ENCODE measurements at places on chromosomes 7 and 10. TPM values are rescaled to one million over a fixed set of nuclear protein-coding genes. Genes with fewer than 3 reads are reported as not detected.

- no peak overlapping the region for H3K27ac ChIP-seq
- H3K4me3 ChIP-seq, result no peak overlapping the region
- DNase-seq, result no peak
These were observed 188.0 kb upstream of the TCERG1L start for GRCh38 chr10:131499566-131499965.

DNA sequence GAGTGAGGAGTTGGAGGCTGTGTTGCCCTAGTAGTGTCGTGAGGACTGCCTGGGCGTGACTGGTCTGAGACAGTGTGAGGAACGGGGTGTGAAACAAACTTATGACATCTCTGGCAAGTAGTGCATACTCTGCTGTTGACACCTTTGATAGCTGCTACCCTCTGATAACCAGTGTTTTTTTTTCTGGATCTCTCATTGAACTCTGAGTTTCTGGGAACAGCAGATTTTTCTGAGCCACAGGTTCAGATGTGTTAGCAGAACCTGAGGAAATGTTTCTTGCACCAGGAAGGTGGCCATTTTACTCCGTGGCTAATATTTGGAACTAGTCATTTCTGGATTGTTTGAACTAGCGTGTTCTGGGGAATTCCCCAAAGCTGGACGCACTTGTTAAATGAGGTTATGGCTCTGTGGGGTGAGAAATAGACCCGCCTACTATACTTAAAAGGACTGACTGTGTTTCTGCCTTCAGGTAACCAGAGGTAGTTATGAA is 52.9 kb downstream of the AUTS2 start:
- no peaks in the 10 kb centered on the region for H3K36me3 ChIP-seq
- H3K4me3 ChIP-seq, result no peak overlapping the region
- no peaks in the 10 kb centered on the region for H3K27me3 ChIP-seq
- no peak for DNase-seq

GRCh38 chr7:95590387-95591248 is 5.7 kb downstream of the PDK4 start:
- DNase-seq, result peak; percentile 7
- no peaks in the 10 kb centered on the region for H3K36me3 ChIP-seq
- H3K4me3 ChIP-seq, result no peak overlapping the region
- H3K27ac ChIP-seq, result peak overlapping the region; percentile 71

DNA sequence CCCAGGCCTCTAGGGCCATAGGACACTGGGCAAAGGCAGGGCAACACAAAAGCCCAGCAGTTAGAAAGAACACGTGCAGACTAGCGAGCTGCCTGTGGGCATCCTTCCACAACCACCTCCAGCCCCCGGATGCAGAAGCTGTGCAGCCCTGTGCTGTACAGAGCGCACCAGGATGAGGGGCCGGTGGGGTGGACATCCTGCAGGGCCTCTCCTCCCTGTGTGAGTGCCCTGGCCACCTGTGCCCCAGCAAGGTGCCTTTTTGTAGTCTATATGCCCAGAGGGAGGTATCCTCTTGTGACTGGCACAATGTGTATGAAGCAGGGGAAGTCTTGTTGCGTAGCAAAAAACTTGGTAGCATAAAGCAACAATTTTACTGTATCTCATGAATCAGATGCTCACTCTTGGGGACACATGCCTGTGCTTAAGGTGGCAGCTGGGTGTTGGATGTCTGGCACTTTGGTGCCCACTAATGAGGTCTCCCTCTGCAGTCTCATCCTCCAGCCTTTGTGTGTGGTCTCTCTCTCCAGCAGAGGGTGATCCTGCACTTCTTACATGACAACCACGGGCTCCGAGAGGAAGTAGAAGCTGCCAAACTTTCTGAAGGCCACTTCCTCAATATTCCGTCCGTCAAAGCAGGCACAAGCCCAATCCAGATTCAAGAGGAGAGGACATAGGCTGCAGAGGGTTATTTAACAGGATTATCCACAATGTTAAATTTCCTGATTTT is 8.7 kb downstream of the NCAPG2 start:
- H3K27me3 ChIP-seq, result no peaks in the 10 kb centered on the region
- H3K27ac ChIP-seq, result peak overlapping the region; percentile 5
- DNase-seq, result no peak
- H3K36me3 ChIP-seq, result no peaks in the 10 kb centered on the region
- no peak overlapping the region for H3K4me3 ChIP-seq

DNA sequence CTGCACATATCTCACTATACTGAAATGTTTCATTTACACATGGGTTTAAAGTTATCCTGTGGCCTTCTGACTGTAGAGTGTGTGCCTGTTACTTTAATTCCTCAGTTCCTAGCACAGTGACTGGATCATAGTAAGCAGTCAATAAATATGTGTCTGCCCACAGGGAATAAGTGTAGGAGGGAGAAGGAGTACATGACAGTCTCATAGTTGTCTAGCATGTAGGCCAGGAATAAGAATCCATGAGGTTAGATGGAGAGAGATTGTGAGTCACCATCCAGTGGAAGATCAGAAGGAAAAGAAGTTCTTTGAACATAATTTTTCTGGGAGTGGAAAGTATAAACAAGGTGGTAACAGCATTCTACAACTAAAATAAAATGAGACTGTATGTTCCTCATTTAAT is 36.6 kb upstream of the SEMA3A start:
- H3K36me3 ChIP-seq, result no peaks in the 10 kb centered on the region
- no peak for DNase-seq
- H3K27me3 ChIP-seq, result no peaks in the 10 kb centered on the region

GRCh38 chr10:96496281-96496925 is 17.3 kb downstream of the TLL2 start:
- no peaks in the 10 kb centered on the region for H3K4me1 ChIP-seq
- H3K27me3 ChIP-seq, result no peaks in the 10 kb centered on the region
- no peak for DNase-seq

- no peak for DNase-seq
- no peak overlapping the region for H3K4me3 ChIP-seq
- no peaks in the 10 kb centered on the region for H3K36me3 ChIP-seq
- H3K27me3 ChIP-seq, result no peaks in the 10 kb centered on the region
- no peaks in the 10 kb centered on the region for H3K4me1 ChIP-seq
- no peak overlapping the region for H3K27ac ChIP-seq
These were observed 4.1 kb upstream of the LRRC17 start for GRCh38 chr7:102908676-102909075.

GRCh38 chr10:108556186-108556585 is 1367.1 kb downstream of the XPNPEP1 start:
- H3K4me1 ChIP-seq, result no peaks in the 10 kb centered on the region
- H3K4me3 ChIP-seq, result no peak overlapping the region
- no peaks in the 10 kb centered on the region for H3K36me3 ChIP-seq
- no peaks in the 10 kb centered on the region for H3K27me3 ChIP-seq
- DNase-seq, result no peak

GRCh38 chr7:27586825-27587224 is 75.9 kb downstream of the HIBADH start:
- H3K27ac ChIP-seq, result no peak overlapping the region
- H3K4me3 ChIP-seq, result no peak overlapping the region
- no peaks in the 10 kb centered on the region for H3K27me3 ChIP-seq

DNA sequence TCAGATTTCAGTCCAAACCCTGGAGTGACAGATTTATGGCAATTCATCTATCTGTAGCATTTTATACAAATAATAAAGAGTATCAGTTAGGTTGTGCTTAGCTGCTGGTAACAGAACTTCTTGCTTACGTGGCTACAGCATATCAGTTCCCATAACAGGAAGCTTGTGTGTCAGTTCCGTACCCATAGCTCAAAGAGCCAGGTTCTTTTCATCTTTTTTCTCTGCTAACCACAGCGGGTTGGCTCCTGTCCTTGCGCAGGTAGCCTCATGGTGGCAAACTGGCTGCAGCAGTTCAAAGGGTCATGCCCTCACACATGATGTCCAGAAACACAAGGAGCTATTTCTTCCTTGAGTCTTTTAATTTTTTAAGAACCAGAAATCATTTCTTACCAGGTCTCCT is 1041.8 kb downstream of the GATA3 start:
- H3K27ac ChIP-seq, result no peak overlapping the region
- DNase-seq, result no peak
- H3K36me3 ChIP-seq, result no peaks in the 10 kb centered on the region
- H3K27me3 ChIP-seq, result no peaks in the 10 kb centered on the region

- H3K27ac ChIP-seq, result no peak overlapping the region
- no peaks in the 10 kb centered on the region for H3K36me3 ChIP-seq
- DNase-seq, result no peak
- no peak overlapping the region for H3K4me3 ChIP-seq
These were observed 129.1 kb downstream of the SND1 start for GRCh38 chr7:127781081-127781480.

GRCh38 chr7:977326-978048 is 2.1 kb upstream of the COX19 start:
- H3K27ac ChIP-seq, result peak overlapping the region; percentile 93
- no peak overlapping the region for H3K4me3 ChIP-seq
- H3K27me3 ChIP-seq, result no peaks in the 10 kb centered on the region
- H3K36me3 ChIP-seq, result no peaks in the 10 kb centered on the region
- peaks cover 43% of the 10 kb centered on the region for H3K4me1 ChIP-seq

- no peak overlapping the region for H3K27ac ChIP-seq
- H3K4me1 ChIP-seq, result peaks cover 10% of the 10 kb centered on the region
- H3K27me3 ChIP-seq, result no peaks in the 10 kb centered on the region
- no peak for DNase-seq
- H3K36me3 ChIP-seq, result no peaks in the 10 kb centered on the region
These were observed 9.7 kb upstream of the MPP7 start for GRCh38 chr10:28312572-28312971.

DNA sequence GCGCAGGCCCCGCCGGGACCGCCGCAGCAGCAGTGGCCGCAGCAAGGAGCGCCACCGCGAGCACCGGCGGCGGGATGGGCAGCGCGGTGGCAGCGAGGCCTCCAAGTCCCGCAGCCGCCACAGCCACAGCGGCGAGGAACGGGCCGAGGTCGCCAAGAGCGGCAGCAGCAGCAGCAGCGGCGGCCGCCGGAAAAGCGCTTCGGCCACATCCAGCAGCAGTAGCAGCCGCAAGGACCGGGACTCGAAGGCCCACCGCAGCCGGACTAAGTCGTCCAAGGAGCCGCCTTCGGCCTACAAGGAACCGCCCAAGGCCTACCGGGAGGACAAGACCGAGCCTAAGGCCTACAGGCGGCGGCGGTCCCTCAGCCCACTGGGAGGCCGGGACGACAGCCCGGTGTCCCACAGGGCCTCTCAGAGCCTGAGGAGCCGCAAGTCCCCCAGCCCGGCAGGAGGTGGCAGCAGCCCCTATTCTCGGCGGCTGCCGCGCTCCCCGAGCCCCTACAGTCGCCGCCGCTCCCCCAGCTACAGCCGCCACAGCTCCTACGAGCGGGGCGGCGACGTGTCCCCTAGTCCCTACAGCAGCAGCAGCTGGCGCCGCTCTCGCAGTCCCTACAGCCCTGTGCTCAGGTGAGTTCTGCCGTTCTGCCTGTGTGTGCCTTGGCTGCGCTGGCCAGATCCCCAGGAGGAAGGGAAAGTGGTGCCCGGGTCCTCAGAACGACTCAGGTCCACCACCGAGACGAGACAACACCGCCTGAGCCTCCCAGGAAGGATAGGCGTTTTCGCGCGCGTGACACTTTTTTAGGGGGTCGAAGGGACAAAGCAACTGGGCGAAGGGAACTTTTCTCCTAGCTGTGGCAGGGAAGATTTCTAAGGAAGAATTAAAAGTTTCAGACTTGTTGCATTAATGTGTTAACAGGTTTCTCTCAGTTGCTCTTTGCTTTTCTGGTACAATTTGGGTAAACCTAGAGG is 1.5 kb downstream of the CDK13 start:
- no peaks in the 10 kb centered on the region for H3K36me3 ChIP-seq
- DNase-seq, result peak; percentile 75
- no peaks in the 10 kb centered on the region for H3K27me3 ChIP-seq
- H3K4me1 ChIP-seq, result peaks cover 30% of the 10 kb centered on the region
- H3K4me3 ChIP-seq, result peak overlapping the region; percentile 93
- H3K27ac ChIP-seq, result peak overlapping the region; percentile 99

DNA sequence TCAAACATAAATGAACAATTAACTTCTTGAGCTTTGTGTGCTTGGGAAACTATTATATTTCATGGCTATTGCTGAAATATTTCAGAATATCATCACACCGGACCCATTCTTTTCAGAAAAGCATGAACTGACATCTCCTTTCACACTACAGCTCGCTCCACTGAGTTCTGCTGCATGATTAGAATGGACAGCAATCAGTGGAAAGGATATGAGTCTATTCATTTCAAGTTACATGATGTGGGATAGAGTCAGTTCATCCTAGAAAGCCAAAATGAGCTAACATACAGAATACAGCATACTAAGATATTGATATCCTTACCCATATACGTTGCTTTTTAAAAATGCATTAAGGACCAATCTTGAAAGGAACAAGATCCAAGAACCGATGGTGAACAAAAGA is 1.1 kb upstream of the FAM53B start:
- H3K4me1 ChIP-seq, result peaks cover 12% of the 10 kb centered on the region
- H3K27ac ChIP-seq, result peak overlapping the region; percentile 60
- no peak overlapping the region for H3K4me3 ChIP-seq
- no peak for DNase-seq
- no peaks in the 10 kb centered on the region for H3K36me3 ChIP-seq
- H3K27me3 ChIP-seq, result no peaks in the 10 kb centered on the region

- H3K27ac ChIP-seq, result no peak overlapping the region
- H3K36me3 ChIP-seq, result no peaks in the 10 kb centered on the region
- H3K27me3 ChIP-seq, result no peaks in the 10 kb centered on the region
These were observed 16.2 kb upstream of the GIMAP8 start for GRCh38 chr7:150434240-150434639.

- H3K4me1 ChIP-seq, result no peaks in the 10 kb centered on the region
- DNase-seq, result no peak
- no peaks in the 10 kb centered on the region for H3K27me3 ChIP-seq
These were observed 863.4 kb downstream of the SORCS1 start for GRCh38 chr10:106301146-106301545.

DNA sequence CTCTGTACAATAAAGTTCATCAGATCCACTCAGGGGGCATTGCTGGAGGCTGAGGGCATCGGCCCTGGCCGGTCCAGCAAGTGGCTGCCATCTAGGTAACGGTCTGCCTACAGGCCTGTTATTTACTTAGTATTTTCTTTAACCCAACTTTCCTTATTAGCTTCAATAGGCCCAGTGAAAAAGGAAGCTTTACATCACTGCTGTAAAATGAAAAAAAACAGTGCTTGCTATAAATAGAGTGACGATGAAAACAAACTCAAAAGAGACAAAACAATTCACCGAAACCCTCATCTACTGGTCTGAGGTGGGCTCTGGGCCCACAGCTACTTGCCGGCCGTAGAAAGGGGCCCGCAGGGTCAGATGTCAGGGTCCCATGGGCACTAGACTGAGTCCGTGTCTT is 192.5 kb downstream of the ELFN1 start:
- no peak overlapping the region for H3K4me3 ChIP-seq
- H3K27ac ChIP-seq, result no peak overlapping the region
- no peaks in the 10 kb centered on the region for H3K4me1 ChIP-seq

- H3K27me3 ChIP-seq, result no peaks in the 10 kb centered on the region
- DNase-seq, result no peak
- H3K36me3 ChIP-seq, result no peaks in the 10 kb centered on the region
These were observed 897.0 kb upstream of the CELF2 start for GRCh38 chr10:10120671-10121070.

Gene OR6B1
- not detected for total RNA-seq

Gene NKX1-2
- total RNA-seq, result not detected

Gene KIF20B
- total RNA-seq, result 1.9 TPM

Gene MKX
- total RNA-seq, result 3.9 TPM

Gene IL6
- 0.22 TPM for total RNA-seq

Gene UNCX
- not detected for total RNA-seq

Gene PDE6C
- total RNA-seq, result not detected

Gene PVRIG
- not detected for total RNA-seq

Gene SRRM3
- 4.6 TPM for total RNA-seq

Gene GRID2IP
- 0.47 TPM for total RNA-seq

Gene PODXL
- 51.6 TPM for total RNA-seq

Gene FAM20C
- total RNA-seq, result 9.8 TPM
